Hematopoietic multipotent progenitor cell (in vitro differentiated cells): ENCODE measurements at places on chromosomes 2 and 18. TPM values are rescaled to one million over a fixed set of nuclear protein-coding genes. Genes with fewer than 3 reads are reported as not detected.

LANCL1 gene
- 35.0 TPM for total RNA-seq

- no peak for DNase-seq
Measured at GRCh38 chr2:23449831-23450331, 64.9 kb downstream of the KLHL29 start.

GRCh38 chr2:43266711-43267111 lies 40.3 kb upstream of the ZFP36L2 start:
- DNase-seq, result no peak

DNA sequence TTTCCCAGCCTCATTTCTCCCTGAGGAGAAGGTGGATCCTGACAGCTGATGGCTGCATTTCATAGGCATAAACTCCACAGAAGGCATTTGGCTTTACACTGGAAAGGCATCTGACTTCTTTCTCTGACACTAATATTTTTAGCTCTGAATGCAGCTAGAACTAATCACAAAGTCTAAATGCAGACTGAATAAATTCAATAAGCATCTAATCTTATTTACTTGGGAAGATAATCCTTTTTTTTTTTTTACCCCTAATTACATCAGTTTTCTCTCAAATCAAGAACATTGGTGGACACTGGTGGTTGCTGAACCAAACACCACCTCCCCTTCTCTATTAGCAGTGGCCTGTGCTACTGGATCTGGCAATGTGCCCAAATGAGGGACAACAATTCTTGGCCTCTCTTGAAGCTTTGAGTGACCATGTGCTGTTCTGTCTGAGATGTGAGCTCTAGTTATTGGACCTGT lies 50.9 kb upstream of the CD226 start:
- no peak for DNase-seq

RUFY4 gene
- 1.1 TPM for total RNA-seq

DNA sequence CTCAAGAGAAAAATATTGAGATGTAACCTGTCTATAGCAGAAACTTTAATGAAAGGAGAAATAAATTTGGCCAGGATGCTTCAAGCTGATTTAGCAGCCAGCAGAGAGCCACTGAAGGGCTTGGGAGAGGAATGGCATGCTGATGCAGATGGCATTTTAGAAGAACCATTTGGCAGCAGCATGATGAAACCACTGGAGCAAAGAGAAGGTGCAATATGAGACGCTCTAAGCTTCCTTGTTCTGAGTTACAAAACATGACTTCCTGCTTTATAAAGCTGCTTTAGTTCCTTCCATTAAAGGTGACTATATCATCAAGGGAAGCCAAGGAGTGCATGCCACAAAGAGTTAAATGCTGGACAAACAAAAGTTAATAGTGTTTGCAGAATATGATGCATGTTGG lies 189.7 kb downstream of the PID1 start:
- DNase-seq, result no peak

ZNF804A gene
- 4.6 TPM for total RNA-seq

DNA sequence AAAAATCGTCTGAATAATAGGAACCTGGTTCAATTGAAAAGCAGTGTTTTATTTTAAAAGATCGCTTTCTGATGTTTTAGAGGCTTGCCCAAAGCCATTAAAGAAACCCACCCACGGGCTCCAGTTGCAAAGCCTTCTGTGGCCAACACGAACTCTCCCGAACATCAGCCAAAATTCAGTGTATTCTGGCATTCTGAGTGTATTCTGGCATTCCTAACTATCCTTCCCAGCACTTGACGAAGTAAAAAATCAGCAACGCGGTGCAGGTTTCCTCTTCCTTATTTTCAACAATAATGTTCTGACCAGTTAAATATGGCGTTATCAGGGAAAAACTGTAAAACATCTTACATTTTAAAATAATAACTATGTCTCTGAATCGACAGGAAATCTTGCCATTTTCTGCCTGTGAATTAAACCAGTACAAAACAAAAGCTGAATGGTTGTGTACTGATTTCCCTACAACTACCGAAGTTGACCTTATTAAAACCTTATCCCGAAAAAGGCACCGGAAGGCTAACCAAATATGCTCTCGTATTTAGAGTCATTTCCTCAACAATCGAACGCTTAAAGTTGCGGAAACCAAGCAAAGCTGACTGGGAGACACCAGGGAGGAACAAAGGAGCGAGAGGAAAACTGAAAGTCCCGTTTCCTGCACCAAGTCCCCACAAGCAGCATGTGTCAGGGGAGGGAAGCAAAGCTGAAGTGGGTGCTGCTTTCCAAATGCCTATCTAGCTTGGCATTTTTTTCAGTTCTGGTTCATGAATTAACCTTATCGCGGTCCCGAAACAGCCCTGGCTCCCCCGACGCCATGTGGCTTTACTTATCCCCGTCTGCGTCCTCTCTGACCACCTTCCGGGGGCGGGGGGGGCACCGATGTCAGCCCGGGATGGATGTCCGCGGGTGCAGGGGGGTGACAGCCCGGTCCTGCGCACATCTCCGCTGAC lies 44.3 kb downstream of the ZNF516 start:
- no peak for DNase-seq

DNA sequence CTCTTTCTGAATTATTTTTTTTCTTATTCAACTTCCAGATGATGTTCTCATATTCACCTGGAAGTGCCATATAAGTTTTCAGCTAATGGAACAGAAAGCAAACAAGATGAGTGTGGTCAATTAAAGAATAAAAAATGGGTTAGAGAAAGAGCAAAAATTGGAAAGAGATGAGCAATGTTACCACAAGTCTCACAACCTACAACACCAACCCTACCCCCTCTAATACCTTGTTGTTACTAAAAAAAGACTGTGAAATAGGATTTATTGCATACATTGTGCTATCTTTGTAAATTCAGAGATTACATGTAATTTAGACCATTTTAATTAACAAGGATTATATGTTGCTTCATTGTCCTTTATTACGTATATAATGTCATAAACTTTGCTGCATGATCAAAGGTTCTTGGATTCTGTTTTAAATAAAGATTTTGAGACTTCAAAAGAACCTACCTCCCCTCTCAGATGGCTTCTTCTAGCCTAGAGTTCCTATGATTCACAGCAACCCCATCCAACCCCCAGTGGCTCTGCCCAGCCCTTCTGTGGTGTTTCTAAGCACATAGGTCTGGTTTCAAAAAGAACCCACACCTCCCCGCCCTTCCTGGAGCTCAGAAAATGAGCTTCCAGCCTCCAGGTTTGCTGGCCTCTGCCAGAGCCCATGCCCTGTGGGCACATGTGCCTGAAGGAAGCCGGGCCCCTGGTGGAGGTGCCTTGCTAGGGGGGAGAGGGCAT lies 24.7 kb downstream of the LGALSL start:
- no peak for DNase-seq

DNA sequence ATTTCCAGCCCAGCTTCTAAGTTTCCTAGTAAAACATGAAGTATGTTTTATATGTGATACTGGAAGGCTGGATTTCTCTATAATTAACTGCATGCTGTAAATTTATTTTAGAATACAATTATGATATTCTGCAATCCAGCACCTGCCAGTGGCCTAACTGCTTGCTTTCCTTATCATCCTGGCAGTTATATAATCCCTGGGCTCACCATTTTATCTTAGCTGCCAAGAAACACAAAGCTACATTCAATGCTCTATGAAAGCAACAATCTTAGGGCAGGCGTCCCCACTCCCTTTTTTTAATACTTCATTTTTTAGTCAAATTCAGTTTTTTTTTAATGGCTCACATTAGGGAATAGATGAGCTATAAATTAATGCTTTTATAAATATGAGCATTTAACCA lies 38.4 kb upstream of the UBXN4 start:
- no peak for DNase-seq

DNA sequence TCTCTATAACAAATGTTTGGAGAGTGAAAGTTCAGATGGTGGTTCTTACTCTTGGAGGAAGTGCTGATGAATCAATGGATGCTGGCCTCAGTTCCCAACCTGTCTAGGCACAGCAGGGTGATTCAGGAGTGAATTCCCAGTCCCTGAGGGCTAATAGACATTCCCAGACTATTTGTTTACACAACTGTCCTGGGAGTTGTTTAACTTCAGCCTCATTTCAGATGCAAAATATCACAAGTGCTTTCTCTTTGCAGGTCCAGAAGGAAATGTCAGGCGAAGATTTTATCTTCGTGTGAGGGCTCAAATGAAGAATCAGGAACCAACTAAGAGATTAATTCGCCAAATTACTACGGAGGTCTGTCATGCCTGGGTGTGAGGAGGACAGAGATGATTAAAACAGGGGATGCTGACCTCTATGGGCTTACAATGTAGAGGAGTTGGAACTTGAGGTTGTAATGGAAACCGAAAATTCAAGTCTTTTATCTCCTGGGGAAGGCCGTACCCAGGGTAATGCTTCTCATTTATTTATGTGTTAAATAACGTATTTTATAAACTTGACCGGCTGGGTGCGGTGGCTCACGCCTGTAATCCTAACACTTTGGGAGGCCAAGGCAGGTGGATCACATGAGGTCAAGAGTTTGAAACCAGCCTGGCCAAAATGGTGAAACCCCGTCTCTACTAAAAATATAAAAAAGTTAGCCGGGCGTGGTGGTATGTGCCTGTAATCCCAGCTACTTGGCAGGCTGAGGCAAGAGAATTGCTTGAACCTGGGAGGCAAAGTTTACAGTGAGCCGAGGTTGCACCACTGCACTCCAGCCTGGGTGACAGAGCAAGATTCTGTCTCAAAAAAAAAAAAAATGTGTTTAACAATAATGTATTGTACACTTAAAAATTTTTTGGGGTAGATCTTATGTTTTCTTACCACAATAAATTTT lies 38.7 kb upstream of the SLC1A4 start:
- no peak for DNase-seq

- DNase-seq, result no peak
Measured at GRCh38 chr18:24631243-24632025, 171.0 kb downstream of the HRH4 start.

GKN1 gene
- total RNA-seq, result not detected

GRCh38 chr2:198438331-198438730 lies 633.9 kb downstream of the PLCL1 start:
- no peak for DNase-seq

- DNase-seq, result no peak
Measured at GRCh38 chr2:231666171-231667095, 41.9 kb upstream of the PTMA start.

DNA sequence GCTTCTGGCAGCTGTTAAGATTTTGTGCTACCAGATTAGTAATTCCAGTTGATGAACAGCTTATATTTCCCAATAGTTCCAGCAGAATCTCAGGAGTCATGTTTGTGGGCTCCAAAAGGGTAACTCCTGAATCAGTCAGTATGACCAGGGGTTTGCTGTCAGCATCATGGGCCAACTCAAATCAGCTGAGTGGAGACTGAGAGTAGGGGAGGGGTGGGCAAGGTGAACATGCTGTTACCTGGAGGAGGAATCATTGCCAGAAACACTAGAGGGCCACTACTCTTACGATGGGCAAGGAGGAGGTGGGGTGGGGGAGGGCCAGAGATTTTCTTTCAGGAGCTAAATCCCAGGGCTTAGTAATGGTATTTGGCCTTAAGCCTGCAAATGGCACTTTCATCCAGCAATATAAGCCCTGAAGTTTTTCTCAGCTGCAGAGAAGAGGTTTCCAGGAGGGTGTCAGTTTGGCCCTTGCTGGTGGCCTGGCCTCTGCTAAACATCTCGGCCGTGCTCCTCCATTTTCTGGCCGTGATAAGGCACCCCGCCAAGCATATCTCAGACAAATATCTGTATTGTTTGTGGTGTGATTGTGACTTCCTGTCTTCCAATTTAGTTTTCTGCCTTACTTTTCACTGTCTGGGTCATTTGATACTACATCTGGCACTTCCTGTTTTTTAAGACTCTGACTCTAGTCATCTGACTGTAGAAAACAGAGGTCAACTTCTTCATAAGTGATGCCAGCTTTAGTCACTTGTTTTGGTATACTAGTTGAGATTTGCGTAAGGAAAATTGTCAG lies 120.5 kb upstream of the CXCR4 start:
- peak; percentile 43 for DNase-seq

DNA sequence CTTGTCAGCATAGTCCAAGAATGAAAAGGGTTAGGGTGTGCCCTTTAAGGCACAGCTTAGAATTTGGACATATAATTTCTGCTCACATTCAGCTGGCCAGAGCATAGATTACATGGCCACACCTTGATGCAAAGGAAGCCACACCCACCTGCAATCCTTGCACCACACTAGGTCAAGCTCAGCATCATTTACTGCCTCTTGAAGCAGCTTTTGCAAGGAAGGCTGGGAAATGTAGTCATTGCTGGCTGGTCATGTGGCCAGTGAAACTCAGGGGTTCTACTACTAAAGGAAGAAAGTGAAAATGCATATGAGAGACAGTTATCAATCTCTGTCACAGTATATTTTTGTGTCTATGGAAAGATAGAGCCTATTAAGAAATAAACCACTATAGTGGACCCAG lies 159.3 kb downstream of the GFPT1 start:
- DNase-seq, result no peak

DNA sequence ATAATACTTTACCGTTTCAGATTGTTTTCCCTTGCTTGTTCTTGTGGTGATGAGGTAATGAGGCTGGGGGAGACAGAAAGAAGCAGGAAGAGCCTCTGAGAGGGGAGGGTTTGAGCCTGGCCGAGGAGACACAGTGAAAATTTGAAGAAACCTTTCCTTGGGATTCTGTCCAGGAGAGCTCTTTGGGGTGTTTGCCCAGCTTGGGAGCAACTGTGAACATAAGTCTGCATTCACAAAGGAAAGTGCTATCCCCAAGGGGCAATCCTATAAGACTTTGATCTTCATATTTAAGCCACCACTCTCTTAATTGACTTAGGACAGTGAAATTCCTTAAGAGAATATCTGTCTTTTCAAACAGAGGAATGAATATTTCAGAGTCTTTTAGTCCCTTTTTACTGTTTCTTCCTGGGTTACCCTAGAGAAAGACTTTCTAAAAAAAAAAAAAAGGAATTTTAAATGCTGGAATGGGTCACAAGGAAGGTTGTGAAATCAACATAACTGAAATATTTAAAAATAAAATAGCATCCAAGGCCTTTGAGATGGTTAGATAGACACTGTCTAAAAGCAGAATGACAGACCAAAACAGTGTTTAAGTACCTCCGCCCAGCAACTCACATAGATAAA lies 52.5 kb upstream of the STAM2 start:
- DNase-seq, result no peak

RGPD5 gene
- total RNA-seq, result 44.7 TPM

GRCh38 chr2:45169339-45170190 lies 160.3 kb upstream of the SIX2 start:
- DNase-seq, result no peak

GNLY gene
- total RNA-seq, result 0.27 TPM

GRCh38 chr18:43934322-43934721 lies 657.0 kb upstream of the SYT4 start:
- no peak for DNase-seq

ATL2 gene
- total RNA-seq, result 68.7 TPM

DNA sequence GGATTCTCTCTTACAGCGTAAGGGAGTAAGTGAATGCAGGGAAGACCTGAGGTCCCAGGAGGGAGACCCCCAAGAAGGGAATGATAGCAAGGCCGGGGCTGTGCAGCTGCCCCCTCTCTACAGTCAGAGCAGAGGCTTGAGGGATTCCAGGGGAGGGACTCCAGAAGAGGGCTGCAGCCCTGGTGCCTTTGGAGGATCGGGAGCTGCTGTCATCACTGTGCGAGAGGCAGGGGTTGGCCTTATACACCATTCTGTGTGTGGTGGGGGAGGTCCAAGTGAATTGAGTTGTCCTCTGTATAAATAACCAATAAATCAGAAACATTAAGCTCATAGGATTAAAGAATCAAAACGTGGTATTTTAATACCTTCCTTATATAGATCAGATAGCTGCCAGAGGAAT lies 114.9 kb downstream of the GLI2 start:
- DNase-seq, result no peak

DSG4 gene
- total RNA-seq, result not detected
